ENCODE measurements at places on chromosomes 11 and 22.

GRCh38 chr11:2446590-2447252 is 1.9 kb downstream of the KCNQ1 start:
- no peak for DNase-seq

- no peak for DNase-seq
Measured at GRCh38 chr11:66459138-66459778, 7.4 kb upstream of the PELI3 start.

DNA sequence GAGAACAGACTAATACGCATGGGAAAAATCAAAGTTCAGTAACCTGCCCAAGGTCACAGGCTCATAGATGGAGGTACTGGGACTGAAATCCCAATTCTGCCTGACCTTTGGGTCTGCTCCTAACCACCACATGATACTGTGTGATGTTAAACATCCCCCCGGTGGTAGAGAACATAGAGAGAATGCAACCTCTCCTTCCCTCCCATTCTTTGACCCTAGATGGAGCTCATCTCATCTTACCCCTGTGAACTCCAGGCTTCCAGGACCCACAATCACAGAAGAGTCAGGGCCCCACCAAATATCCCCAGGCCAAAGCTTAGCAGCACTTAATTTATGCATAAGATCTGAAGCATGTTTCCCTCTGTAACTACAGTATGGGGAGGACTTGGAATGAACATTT is 198.5 kb downstream of the MYO18B start:
- no peak for DNase-seq

- no peak for DNase-seq
Measured at GRCh38 chr11:133555034-133555433, 22.7 kb upstream of the OPCML start.

DNA sequence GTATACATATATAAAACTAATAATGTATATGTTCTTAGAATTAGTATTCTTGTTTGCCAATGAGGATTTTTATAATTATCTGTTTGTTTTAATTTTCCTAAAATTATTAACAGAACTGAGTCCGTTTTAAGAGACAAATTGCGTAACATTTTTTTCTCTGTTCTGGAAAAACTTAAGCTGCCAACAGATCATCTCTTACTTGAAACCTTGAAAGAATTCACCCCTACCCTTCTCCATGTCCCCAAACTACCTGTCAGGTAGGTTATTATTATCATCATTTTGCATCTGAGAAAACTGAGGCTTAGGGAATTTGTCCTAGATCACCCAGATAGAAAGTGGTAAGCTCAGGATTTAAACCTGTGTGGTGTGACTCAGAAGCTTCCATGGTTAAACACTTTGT is 14.7 kb downstream of the SLC5A4 start:
- no peak for DNase-seq

- DNase-seq, result no peak
Measured at GRCh38 chr11:12381875-12382274, 4.5 kb downstream of the PARVA start.

All from fibroblast of skin of abdomen (primary cell).